Activated CD8-positive, alpha-beta memory T cell treated with anti-CD3 and anti-CD28 coated beads, Interleukin-2, amount 50 U/mL, for 4 hours (primary cell): ENCODE measurements at places on chromosomes 16 and 17.

GRCh38 chr17:49646391-49647255 lies 31.3 kb downstream of the SPOP start:
- DNase-seq, result no peak

DNA sequence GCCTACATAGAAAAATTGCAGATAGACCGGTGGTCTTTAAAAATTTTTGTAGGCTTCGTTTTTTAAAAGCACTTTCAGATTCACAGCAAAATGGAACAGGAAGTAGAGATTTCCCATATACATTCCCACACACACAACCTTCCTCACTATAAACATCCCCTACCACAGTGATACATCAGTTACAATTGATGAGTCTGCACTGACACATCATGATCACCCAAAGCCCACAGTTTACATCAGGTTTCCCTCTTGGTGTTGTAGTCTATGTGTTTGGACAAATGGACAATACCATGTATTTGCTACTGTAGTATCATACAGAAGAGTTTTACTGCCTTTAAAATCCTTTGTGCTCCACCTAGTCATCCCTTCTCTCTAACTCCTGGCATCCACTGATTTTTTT lies 113.9 kb upstream of the ADAMTS18 start:
- no peak for DNase-seq

DNA sequence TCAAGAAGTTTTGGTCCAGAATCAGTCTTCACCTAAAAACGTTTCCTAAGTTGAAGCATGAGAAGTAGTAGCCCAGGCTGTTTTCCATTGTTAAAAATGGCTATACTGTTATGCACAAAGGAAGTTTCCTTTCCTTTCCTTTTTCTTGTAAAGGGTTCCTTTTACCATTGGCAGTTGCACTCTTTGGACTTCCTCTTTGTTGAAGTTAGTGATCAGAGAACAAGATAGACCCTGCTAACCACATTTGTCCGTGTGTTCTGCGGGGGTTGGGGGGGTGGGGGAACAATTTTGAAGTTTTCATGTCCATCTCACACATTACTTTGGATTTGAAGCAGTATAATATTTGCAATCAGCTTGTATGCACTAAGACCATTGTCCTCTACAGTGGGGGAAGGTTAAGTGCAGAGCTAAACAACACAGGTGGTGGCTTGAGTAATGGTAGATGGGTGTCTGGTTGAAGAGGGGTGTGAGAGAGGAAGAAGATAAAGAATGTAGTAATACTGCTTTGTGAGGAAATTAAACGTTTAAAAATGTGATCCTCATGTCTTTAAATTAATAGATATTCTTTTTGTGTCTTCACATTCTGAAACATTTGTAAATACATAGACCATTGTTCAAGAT lies 1.4 kb downstream of the LPCAT2 start:
- DNase-seq, result no peak

DNA sequence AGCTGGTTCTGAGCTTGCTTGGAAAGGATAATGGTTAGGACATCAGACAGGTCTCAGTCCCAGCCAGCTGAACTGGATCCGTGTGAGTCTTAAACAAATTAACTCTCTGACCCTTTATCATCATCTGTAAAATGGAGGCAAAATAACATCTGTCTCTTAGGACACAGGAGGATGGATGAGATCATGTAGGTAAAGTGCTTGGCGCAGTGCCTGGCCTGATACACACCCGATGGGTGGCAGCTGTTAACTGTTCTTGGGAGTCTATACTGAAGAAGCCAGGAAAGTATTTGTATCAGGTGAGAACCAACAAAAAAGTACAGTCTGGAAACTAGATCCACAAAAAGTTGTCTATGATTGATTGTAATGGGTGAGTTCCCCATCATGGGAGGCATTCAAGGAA lies 188.6 kb downstream of the C16orf78 start:
- no peak for DNase-seq

GRCh38 chr17:50884439-50885311 lies 18.5 kb upstream of the TOB1 start:
- no peak for DNase-seq

GRCh38 chr17:2198927-2199326 lies 104.7 kb downstream of the SMG6 start:
- DNase-seq, result no peak
